ENCODE measurements at places on chromosomes 11 and 22.

GRCh38 chr11:129528296-129528695, 152.6 kb downstream of the BARX2 start:
- DNase-seq: no peak

GRCh38 chr22:29377979-29378378, 10.4 kb downstream of the AP1B1 start:
- DNase-seq: no peak

GRCh38 chr11:67117176-67117575, 1.9 kb upstream of the KDM2A start:
- no peak for DNase-seq

DNA sequence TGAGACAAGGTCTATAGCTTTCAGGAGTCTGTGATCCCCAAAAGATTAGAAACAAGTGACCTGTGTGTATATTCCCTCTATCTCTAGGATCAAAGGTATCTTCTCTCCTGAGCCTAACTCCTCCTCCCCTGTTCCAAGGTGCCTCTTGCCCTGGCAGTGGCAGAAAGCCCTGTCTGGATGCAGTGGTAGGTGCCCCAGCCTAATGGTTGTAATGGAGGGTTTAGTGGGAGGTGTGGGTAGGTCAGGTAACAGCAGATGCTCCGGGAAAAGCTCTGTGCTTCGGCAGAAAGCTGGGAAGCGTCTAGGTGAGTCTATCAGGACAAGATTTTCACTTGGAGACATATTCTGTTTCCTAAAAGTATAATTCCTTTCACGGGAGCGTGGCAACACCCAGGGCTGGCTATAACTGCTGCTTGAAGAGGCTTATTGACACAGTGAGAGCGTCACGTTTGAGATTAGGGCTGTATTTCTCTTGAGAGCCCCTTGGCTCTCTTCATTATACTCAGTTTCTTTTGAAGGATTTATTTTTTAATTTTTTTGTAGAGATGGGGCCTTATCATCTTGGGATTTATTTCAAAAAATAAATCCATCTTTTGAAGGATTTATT, 49.5 kb downstream of the PRR5L start:
- no peak for DNase-seq

- DNase-seq: no peak
Observed at GRCh38 chr22:36452250-36452977, 29.0 kb downstream of the TXN2 start.

GRCh38 chr11:64379817-64380709, 21.1 kb downstream of the RPS6KA4 start:
- DNase-seq: no peak
